A549 treated with RU486 at 1 μM for 4 hours (cell line): ENCODE measurements at places on chromosomes 3 and 15. TPM values are rescaled to one million over a fixed set of nuclear protein-coding genes. Genes with fewer than 3 reads are reported as not detected.

The ACOX2 gene
- 6.4 to 11.1 TPM (median 9.6 TPM) in 5 replicates for total RNA-seq

The TM4SF4 gene
- 26.5 to 43.5 TPM (median 39.8 TPM) in 5 replicates for total RNA-seq

The GRM2 gene
- total RNA-seq, result 0.03 to 0.05 TPM in 2 of 5 replicates, not detected in the others

The ADPRH gene
- total RNA-seq, result 1.9 to 2.6 TPM (median 2.6 TPM) in 5 replicates

The GBE1 gene
- total RNA-seq, result 22.1 to 31.2 TPM (median 28.8 TPM) in 5 replicates

The CYP11A1 gene
- not detected in 5 replicates for total RNA-seq

The STX19 gene
- not detected in 5 replicates for total RNA-seq

The ZWILCH gene
- 29.7 to 42.9 TPM (median 39.0 TPM) in 5 replicates for total RNA-seq

The C3orf85 gene
- total RNA-seq, result not detected in 5 replicates

The LZTFL1 gene
- 15.4 to 20.1 TPM (median 16.9 TPM) in 5 replicates for total RNA-seq
